ENCODE measurements at places on chromosomes 12 and 14. TPM values are rescaled to one million over a fixed set of nuclear protein-coding genes. Genes with fewer than 3 reads are reported as not detected.

Gene MORN3
- 2.0 TPM for polyA plus RNA-seq

DNA sequence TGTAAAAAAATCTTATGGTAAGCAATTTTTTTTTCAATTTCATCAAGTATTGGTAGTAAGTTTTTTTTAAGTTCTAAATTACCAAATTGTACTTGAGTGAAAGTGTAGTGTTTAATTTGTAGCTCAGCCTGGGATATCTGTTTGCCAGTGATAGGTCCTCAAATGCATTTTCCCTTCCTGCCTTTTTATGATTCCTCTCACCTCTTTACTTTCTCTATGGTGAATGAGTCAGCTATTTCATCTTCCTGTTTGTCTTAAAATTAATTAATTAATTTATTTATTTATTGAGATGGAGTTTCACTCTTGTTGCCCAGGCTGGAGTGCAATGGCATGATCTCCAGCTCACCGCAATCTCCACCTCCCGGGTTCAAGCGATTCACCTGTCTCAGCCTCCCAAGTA lies 10.6 kb downstream of the SRP54 start:
- no peak for DNase-seq

Gene CPM
- 0.69 TPM for polyA plus RNA-seq

Gene CLECL1
- 3.5 TPM for polyA plus RNA-seq

DNA sequence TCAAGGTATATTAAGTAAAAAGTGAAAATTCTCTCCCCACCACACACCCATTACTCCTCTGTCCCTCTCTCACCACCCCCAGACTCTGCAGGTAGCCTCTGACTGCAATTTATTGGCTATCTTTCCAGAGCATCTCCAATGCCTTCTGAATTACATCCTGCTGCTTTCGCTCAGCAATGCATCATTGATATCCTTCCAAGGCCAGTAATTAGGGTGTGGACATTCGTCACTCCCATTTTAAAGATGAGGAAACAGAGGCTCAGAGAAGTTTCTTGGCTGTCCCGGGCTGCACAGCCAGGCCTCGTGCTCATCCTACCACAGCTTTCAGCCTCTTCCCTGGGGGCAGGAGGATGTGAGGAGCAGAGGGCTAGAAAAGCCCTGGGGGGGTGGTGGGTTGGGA lies 23.6 kb upstream of the PGF start:
- no peak for DNase-seq

Gene ZFHX2
- 0.12 TPM for polyA plus RNA-seq

DNA sequence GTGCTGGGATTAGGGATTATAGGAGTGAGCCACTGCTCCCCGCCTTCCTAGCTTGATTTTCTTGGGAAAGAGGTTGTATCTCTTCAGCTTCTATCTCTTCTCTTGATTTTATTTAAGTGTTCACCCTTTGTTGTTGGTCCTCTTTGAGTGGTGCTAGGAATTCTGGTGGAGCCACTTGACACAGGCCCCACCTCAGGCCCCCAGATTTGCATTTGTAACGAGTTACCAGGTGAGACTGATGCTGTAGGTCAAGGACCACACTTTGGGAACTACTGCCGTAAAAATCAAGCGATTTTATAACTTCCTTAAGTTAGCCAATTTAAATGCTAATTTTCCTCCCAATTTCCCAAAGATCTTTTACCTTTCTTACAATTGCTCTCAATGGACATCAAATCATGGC lies 26.3 kb downstream of the SRGAP1 start:
- DNase-seq = no peak

Gene GARIN6
- polyA plus RNA-seq = not detected

Gene TPH2
- not detected for polyA plus RNA-seq

Gene CLEC14A
- not detected for polyA plus RNA-seq

Gene CCDC196
- not detected for polyA plus RNA-seq

Gene SMCO3
- not detected for polyA plus RNA-seq

DNA sequence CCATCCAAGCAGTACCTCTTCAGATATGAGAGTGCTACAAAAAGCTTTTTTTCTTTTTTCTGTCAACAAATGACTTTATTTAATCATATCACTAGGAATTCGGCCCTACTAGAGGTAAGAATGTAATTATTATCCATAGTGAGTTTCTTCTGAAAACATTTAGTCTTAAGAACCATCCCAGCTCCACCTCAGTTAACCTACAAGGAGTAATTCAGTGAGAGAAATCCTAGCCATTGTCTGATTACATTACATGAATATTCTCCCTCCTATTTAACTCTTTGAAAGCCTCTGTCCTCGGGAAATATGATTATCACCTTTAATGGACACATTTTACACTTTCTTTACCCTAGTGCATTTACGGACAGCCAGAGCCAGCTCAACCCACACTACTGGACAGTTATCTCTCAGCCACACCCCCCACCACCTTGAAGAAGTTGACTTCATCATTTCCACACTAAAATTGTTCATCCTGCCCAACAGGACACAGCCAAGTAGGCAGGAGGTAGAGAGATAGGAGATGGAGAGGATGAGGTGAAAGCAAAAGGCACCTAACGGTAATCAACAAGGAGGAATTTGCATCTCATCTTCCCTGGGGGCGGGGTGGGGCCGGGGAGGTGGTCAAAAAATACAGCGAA lies 1.3 kb downstream of the PPFIA2 start:
- no peak for DNase-seq

- no peak for DNase-seq
These were observed 9.3 kb upstream of the USP15 start for GRCh38 chr12:62250671-62251608.

Gene TAS2R9
- not detected for polyA plus RNA-seq

Gene KIF21A
- polyA plus RNA-seq = 1.3 TPM

- no peak for DNase-seq
These were observed 9.4 kb downstream of the AHNAK2 start for GRCh38 chr14:104968541-104969401.

GRCh38 chr12:5204271-5204670 lies 160.6 kb downstream of the KCNA5 start:
- no peak for DNase-seq

GRCh38 chr14:35406506-35407305 lies 2.2 kb upstream of the NFKBIA start:
- peak; percentile 43 for DNase-seq

Gene PPFIA2
- polyA plus RNA-seq = not detected

Measured in immature natural killer cell (primary cell).